ENCODE measurements at places on chromosomes 1 and 21.

GRCh38 chr1:217431395-217431794 is 199.5 kb downstream of the GPATCH2 start:
- no peak for DNase-seq

DNA sequence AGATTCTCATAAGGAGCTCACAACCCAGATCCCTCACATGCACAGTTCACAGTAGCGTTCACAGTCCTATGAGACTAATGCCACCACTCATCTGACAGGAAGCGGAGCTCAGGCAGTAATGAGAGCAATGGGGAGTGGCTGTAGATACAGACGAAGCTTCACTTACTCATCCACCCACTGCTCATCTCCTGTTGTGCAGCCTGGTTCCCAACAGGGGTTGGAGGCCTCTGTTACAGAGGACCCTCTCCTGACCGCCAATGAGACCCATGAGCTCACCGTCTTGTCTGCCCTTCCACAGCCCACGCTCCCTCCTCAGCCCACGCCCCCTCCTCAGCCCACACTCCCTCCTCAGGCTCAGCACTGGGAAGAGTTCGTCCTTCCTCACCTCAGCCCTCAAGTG is 39.6 kb downstream of the RSPH1 start:
- DNase-seq = no peak

DNA sequence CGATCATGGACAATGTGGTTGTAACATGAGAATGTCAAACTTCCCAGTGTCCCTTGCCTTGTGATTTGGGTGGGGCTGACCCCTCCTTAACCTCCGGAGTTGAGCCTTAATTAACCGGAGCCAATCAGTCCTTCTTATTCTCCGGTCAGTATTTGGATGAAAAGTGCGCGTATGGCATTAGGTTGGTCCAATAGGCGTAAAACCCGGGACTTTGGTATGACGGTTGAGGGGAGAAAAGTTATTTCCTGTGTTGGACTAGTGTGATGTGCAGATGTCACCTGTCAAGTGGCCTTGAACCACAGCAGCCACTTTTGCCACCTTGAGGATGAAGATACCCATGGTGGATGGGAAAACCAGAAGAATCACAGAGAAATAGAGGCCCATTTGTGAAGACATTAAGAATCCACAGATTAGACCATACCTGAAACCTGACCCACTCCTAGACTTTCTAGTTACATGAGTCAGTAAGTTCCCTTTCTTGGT is 5.1 kb downstream of the PAFAH2 start:
- DNase-seq = no peak

DNA sequence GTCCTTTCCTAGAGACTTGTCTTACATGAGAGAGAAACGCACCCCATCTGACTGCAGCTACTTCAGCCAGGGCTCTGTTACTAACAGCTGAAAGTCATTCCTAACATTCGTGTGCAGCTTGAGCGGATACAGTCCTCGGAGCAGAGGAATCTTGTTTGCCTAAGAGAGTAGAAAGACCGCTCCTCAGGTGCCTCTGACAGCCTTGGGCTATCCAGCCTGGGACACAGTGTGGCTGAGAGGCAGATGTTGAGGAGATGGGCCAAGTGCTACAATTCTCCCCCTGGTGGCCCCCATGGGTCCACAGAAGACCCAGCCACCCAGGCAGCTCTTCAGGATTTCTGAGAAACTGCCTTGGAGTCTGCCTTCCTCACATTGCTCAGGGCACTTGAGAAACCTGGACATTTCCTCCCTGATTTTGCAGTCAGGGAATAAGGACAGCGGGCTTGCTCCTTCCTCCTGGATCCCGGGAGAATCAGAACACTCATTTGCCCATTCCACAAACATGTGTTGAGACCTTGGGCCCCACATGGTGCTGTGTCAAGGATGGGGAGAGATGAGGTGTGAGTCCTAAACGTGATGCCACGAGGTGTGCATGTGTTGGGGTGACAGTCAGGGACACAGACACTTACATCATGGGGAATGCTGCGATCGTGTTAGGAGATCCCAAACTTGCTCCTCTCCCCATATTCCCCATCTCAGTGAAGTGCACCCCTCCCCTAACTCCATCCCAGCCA is 13.1 kb downstream of the TRIM62 start:
- DNase-seq = no peak

- no peak for DNase-seq
Observed at GRCh38 chr1:7469255-7469938, 301.7 kb upstream of the VAMP3 start.

DNA sequence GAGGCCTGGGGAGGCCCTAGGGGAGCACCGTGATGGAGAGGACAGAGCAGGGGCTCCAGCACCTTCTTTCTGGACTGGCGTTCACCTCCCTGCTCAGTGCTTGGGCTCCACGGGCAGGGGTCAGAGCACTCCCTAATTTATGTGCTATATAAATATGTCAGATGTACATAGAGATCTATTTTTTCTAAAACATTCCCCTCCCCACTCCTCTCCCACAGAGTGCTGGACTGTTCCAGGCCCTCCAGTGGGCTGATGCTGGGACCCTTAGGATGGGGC is 5.2 kb downstream of the ELF3 start:
- no peak for DNase-seq

DNA sequence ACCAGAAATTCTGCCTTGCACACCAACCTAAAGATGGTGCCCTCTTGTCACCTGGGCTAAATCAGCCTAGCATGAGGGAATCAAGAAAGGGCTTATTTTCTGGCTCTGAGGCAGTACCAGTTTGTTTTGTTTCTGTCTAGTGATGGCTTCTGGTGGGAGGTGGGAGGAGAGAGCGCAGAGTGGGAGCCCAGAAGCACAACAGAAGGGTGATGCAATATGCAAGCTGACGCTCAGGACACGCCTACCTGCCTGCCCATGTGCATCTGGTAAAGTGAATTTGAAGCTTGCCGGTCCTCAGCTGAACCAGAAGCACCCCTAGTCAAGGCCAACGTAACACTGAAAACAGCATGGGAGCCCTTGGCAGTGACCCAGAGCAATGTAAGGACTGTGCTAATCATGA is 138.4 kb upstream of the TIAM1 start:
- DNase-seq = no peak

DNA sequence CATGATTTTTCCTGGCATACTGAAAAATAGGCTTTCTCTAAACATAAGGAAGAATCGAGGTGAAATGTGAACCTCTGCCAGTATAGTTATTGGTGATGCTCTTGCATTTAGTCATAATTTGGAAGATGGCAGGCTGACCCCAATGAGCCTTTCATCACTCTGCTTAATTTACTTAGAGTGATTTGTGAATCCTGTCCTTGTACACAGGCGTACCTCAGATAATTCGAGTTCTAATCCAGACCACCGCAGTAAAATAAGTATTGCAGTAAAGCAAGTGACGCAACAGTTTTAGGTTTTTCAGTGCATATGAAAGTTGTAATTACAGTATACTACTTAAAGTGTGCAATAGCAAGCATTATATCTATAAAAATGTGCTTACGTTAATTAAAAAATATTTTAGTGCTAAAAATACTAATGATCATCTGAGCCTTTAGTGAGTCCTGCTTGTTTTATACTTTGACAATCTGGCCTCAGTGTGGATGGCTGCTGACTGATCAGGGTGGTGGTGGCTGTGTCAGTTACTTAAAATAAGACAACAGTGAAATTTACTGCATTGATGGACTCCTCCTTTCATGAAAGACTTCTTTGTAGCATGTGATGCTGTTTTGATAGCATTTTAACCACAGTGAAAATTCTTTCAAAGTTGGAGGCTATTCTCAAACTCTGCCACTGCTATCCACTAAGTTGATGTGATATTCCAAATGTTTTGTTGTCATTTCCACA is 1.7 kb downstream of the PKNOX1 start:
- no peak for DNase-seq

GRCh38 chr1:13725714-13726175 is 25.8 kb downstream of the PRDM2 start:
- peak; percentile 72 for DNase-seq

DNA sequence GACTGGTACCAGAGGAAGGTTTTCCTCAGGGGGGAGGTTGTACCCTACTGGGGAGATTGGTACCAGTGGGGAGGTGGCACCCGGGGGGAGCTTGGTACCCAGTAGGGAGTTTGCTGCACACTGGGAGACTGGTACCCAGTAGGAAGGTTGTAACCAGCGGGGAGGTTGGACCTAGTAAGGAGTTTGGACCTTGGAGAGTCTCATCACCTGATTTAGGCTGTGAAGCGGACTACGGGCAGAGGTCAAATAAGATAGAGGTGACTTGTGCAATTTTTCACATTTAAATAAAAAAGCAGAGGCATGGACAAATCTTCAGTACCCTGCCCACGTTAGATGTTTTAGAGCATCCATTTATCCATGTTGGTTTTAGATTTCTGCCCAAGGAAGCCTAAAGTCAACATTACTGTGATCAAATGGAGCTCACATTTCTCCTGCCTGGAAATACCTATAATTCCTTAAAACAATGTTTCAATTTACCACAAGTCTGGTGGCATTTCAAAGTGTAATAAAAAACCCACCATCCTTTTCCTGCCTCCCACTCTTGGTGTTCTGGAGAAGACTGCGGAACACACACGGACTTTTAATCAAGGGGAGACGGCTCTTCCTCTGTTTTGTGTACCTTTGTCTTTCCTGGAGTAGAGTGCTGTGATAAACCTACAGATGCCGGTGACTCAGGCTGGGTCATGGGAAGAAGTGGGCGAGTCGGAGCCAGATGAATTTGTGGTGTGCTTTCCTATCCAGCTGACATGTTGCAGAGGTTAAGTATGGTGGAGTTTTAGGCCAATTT is 36.2 kb upstream of the MRPS6 start:
- DNase-seq = no peak

- no peak for DNase-seq
Observed at GRCh38 chr1:2199042-2199810, 4.7 kb upstream of the FAAP20 start.

GRCh38 chr21:34883491-34884271 is 165.4 kb downstream of the RUNX1 start:
- DNase-seq = no peak

DNA sequence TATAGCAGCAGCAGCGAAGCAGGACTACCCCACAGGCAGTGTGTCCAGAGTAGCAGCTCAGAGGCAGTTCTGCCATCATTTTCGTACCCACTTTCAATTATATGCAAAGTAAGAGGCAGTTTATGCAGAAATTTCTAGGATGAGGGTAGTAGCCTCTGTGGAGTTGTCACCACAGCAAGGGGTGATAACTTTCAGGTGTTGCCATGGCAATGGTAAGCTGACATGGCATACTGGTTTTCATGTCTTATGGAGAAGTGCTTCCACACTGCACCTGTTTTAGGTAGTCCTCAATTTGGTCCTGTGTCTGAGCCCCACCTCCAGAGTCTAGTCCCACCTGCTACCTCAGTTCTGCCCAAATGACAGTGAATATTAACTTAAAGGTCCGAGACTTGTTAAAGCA is 133.3 kb upstream of the SYT6 start:
- no peak for DNase-seq

GRCh38 chr1:28046716-28047115 is 41.7 kb downstream of the EYA3 start:
- no peak for DNase-seq

DNA sequence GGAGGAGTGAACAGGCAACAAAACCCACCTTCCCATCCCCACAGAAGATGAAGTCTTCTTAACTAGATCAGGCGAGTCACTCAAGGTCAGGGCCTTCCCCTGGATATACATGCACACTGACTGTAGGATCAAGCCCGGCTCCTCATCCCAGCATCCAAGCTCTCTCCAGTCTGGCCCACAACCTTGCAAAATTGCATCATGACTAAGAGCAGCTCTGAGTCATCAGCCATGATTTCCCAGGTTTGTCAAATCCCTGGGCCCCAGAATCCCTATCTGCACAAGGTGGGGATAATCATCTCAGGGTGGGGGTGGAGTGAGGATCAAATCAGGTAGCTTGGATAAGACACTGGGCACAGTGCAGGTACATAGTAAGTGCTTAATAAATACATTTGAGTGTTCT is 199.3 kb upstream of the GRIK3 start:
- DNase-seq = no peak

GRCh38 chr1:198556971-198557370 is 16.5 kb upstream of the ATP6V1G3 start:
- DNase-seq = peak; percentile 58

DNA sequence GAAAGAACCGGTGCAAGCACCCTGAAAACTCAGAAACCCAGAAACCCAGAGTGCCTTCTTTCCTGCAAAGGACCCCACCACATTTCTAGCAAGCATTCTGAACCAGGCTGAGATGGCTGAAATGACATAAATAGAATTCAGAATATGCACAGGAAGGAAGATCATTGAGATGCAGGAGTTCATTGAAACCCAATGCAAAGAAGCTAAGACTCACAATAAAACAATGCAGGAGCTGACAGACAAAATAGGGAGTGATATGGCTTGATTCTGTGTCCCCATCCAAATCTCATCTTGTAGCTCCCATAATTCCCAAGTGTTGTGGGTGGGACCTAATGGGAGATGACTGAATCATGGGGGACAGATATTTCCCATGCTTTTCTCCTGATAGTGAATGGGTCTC is 22.8 kb upstream of the SGIP1 start:
- DNase-seq = no peak

GRCh38 chr21:44497703-44498126 is 42.3 kb downstream of the KRTAP10-1 start:
- DNase-seq = no peak

- no peak for DNase-seq
Observed at GRCh38 chr1:32454726-32455125, 10.1 kb upstream of the ZBTB8B start.

GRCh38 chr1:174413632-174414031 is 34.1 kb upstream of the GPR52 start:
- no peak for DNase-seq

- no peak for DNase-seq
Observed at GRCh38 chr1:24178407-24178806, 8.7 kb downstream of the IFNLR1 start.

GRCh38 chr1:151825751-151826660 is 5.6 kb downstream of the RORC start:
- no peak for DNase-seq

DNA sequence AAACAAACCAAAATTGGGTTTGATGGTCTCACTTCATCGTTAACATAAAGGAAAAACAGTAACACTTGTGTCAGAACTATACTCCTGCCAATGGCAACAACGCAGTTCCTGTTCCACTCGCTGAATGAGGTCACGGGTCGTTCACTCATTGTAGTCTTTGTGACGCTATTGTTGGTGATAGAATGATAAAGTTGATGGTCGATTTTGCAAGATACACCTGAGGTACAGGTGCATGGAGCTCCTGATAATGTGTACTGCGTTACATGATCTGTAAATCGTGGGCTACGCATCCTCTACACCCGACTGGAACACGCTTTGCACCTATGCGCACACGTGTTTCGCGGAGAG is 391 bp upstream of the CENPS start:
- peak; percentile 51 for DNase-seq

DNA sequence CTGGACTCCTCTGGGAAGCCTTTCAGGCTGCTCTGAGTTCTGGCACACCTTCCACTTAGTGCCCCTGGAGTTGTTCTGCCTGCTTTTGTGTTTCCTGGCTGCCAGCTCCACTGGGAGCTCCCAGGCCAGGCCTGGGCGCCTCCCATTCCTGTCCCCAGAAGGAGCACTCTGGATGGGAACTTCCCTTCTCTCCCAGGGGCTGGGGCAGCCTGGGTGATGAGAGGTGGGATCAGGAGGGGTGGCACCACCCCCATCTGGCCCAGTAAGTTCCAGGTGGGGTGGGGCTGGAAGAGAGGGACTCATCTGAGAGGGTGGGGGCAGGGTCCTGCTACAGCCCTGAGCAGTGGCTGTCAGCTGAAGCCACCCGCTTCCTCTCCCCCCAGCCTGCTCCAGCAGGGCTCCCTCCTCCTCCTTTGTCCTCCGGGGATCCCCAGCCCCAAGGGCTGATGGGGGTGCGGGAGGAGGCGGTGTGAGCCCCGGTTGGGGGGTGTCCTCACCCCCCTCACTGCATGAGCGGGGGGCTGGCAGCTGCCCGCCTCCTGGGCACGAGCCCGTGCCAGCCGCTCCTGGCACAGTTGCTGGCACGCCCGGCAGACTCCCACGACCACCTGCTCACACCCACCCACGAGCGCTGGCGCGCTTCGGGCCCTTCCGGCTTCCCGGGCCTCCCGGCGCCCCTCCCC is 4.7 kb downstream of the FOXO6 start:
- DNase-seq = no peak

Data from HL-60 (cell line).